Smooth muscle cell of bladder (primary cell): ENCODE measurements at places on chromosomes 2 and 18. TPM values are rescaled to one million over a fixed set of nuclear protein-coding genes. Genes with fewer than 3 reads are reported as not detected.

Gene AQP4
- total RNA-seq, result not detected in 2 replicates

Gene CXCR1
- not detected in 2 replicates for total RNA-seq

Gene DUSP2
- total RNA-seq, result 0.28 and 1.8 TPM in 2 replicates

Gene SNED1
- 12.6 and 19.5 TPM in 2 replicates for total RNA-seq

Gene VIL1
- total RNA-seq, result not detected in 2 replicates

Gene L3MBTL4
- under 0.01 and 0.28 TPM in 2 replicates for total RNA-seq

Gene CCL20
- 0.28 TPM in 1 of 2 replicates, not detected in the other for total RNA-seq

Gene DSEL
- 43.2 and 60.6 TPM in 2 replicates for total RNA-seq

Gene UGT1A5
- not detected in 2 replicates for total RNA-seq

Gene NOSTRIN
- 0.09 and 0.14 TPM in 2 replicates for total RNA-seq

Gene TTC27
- 15.8 and 16.4 TPM in 2 replicates for total RNA-seq

Gene SLC9A4
- total RNA-seq, result under 0.01 TPM in 1 of 2 replicates, not detected in the other

Gene DAPL1
- not detected in 2 replicates for total RNA-seq

Gene IL36G
- not detected in 2 replicates for total RNA-seq

Gene DPYSL5
- not detected in 2 replicates for total RNA-seq

Gene C2orf72
- total RNA-seq, result under 0.01 and 0.83 TPM in 2 replicates

Gene FSHR
- not detected in 2 replicates for total RNA-seq

Gene FIGN
- 0.43 and 0.65 TPM in 2 replicates for total RNA-seq

Gene RTP5
- total RNA-seq, result not detected in 2 replicates

Gene ERLEC1
- total RNA-seq, result 131 and 193 TPM in 2 replicates

Gene CREG2
- total RNA-seq, result 0.14 and 0.65 TPM in 2 replicates

Gene POTEI
- total RNA-seq, result under 0.01 TPM in 1 of 2 replicates, not detected in the other

Gene MYO7B
- total RNA-seq, result not detected in 2 replicates

Gene FAM124B
- total RNA-seq, result under 0.01 and 0.14 TPM in 2 replicates

Gene AMER3
- total RNA-seq, result not detected in 2 replicates

Gene INHBB
- total RNA-seq, result under 0.01 and 0.09 TPM in 2 replicates

Gene ACADL
- total RNA-seq, result under 0.01 and 0.37 TPM in 2 replicates

Gene NHEJ1
- total RNA-seq, result 12.5 and 14.5 TPM in 2 replicates

Gene CAVIN2
- 10.4 and 16.4 TPM in 2 replicates for total RNA-seq

Gene INSIG2
- total RNA-seq, result 6.1 and 10.7 TPM in 2 replicates

Gene PROKR1
- not detected in 2 replicates for total RNA-seq

Gene RBM43
- total RNA-seq, result 6.1 and 8.8 TPM in 2 replicates

Gene TUBA4B
- total RNA-seq, result not detected in 2 replicates

Gene CCDC150
- total RNA-seq, result 1.9 and 3.3 TPM in 2 replicates

Gene USP37
- 6.5 and 10.7 TPM in 2 replicates for total RNA-seq
